CD4-positive, alpha-beta T cell treated with Interleukin-1 beta for 1 hour (primary cell): ENCODE measurements at places on chromosomes 7 and 10.

DNA sequence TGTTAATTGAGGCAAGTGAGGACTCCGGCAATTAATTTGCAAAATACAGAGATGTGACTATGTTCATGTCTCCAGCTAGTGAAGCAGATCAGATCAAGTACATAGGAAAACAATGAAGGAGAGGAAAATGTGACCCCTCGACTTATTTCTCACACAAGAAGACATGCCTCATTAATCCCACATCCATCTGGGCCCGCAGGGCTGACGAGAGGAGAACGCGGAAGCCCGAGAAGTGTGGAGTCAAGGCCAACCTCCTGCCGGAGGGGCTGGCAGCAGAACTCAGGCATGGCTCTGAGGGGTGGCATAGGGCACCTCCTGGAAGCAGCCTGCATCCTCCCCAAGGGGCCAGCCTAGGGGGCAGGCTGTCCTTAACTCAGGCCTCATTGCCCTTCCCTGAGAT is 54.4 kb downstream of the ZNF503 start:
- no peak for DNase-seq

GRCh38 chr7:92634924-92635519 is 44.8 kb upstream of the FAM133B start:
- DNase-seq = peak; percentile 34

DNA sequence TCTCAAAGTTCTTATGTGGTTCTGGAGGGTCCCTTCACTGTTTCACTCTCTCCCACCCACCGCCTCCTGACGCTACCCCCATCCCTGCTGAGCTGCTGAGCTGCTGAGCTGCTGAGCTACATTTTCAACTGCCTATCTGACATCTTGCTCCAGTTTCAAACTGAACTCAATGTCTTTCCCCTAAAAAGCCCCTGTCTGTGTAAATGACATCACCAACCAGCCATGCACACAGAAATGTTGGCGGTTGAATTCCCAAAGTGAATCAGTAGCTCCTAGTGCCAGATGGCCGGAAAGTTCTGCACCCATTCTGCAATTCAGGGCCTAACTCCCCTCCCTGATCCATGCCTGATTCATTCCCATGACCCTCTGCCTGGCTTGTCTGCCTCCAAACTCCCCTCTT is 71.2 kb downstream of the WNT2 start:
- DNase-seq = no peak

DNA sequence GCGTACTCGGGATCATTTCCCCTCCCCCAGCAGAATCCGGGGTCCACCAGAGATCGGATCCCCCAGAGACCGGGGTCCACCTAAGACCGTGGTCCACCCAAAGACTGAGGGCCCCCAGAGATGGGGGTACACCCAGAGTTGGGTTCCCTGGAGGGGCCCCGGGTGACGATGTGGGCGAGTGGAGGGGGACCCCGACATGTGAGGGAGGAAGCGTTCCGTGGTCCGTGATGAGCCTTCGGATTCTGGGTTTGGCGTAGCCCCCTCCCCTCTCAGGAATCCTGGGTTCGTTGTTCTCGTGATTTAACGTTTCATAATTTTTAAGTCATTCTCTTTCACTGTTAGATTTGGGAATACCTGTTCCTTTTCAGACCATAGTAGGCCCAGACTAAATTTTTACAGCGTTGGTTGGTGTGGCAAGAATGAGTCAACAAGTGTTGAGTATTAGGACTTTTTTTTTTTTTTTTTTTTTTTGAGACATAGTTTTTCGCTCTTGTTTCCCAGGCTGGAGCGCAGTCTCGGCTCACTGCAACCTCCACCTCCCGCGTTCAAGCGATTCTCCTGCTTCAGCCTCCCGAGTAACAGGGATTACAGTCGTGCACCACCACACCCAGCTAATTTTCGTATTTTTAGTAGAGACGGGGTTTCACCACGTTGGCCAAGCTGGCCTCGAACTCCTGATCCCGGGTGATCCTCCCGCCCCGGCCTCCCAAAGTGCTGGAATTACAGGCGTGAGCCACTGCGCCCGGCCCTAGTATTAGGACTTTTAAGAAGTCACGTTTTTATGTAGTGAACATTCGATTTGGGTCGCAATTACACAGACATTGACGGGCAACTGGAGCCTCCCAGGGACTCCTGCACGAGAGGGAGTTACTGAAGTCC is 672 bp downstream of the GTPBP4 start:
- DNase-seq = no peak

GRCh38 chr7:7595451-7595850 is 28.8 kb downstream of the MIOS start:
- DNase-seq = no peak

- DNase-seq = no peak
Measured at GRCh38 chr10:73925539-73925938, 14.6 kb downstream of the PLAU start.

- no peak for DNase-seq
Measured at GRCh38 chr7:25951414-25952260, 200.4 kb upstream of the NFE2L3 start.

GRCh38 chr7:91405092-91405788 is 141.0 kb downstream of the FZD1 start:
- no peak for DNase-seq

DNA sequence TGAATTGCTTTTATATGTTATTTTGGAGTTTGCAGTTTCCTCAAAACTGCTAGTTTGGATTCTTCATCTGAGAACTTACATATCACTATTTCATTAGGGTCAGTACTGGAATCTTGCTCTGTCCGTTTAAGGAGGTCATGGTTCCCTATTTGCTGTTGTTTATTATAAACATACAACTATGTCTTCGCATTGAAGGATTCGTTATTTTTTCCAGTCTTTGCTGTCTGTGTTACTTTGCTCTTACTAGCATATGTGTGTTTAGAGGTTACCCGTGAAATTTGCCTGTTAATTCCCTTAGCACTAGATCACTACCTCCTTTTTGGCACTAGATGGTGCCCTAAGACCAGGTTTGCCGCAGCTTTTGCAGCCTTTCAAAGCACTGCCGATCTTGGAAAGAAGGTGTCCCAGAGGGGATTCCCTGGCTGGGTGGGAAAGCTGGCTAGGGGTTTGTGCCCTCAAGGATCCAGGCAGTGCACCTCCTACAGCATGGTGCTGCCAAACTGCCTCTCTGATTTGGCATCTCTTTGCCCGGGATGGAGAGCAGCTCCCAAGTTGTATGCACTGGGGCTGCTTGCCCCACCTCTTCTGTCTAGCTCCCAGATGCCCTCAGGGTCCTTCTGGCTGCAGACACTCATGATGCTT is 103.1 kb upstream of the APBB1IP start:
- peak; percentile 77 for DNase-seq

DNA sequence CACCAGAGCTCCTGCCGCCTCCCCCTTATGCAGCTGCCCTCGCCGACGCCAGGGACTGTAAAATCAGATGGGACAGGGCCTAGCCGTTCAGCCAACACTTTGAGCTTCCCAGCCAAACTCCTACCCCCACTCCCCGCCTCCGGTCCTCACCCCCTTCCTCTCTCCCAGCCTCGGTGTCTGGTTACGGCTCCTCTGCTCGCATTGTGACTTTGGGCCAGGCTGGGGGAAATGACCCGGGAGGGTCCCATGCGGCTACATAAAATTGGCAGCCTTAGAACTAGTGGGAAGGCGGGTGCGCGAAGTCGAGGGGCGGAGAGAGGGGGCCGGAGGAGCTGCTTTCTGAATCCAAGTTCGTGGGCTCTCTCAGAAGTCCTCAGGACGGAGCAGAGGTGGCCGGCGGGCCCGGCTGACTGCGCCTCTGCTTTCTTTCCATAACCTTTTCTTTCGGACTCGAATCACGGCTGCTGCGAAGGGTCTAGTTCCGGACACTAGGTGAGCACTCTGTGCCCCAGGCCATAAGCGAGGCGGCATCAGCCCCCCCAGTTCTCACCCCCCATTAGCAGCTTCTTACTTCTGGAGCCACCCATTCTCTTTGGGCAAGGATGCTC is at the start of gene KAZALD1:
Gene KAZALD1, plus strand, starts transcription at position 366 of the 608 bp plus-strand sequence. CDS start 604 bp downstream, outside the sequence.
- no peak for DNase-seq

- DNase-seq = no peak
Measured at GRCh38 chr10:111646021-111646420, 537.5 kb downstream of the GPAM start.

DNA sequence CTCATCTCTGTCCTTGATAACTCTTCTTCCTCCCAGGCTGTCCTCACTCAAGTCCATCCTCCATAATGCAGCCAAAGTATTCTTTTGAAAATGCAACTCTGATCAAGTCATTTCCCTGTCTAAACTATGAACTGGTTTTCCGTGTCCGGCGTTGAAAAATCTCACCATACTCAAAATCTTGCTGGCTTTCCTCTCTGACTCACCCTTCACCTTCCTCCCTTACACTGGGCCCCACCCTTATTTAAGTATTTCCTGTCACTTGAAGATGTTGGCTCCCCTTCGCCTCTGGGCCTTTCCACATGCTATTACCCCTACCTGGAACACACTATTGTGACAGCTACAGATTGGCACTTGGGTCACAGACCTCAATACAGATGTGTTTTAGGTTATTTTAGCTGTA is 515.6 kb downstream of the INHBA start:
- no peak for DNase-seq

GRCh38 chr7:64907641-64908326 is 4.7 kb downstream of the ZNF273 start:
- DNase-seq = no peak

- no peak for DNase-seq
Measured at GRCh38 chr7:140238778-140239652, 62.2 kb upstream of the KDM7A start.

DNA sequence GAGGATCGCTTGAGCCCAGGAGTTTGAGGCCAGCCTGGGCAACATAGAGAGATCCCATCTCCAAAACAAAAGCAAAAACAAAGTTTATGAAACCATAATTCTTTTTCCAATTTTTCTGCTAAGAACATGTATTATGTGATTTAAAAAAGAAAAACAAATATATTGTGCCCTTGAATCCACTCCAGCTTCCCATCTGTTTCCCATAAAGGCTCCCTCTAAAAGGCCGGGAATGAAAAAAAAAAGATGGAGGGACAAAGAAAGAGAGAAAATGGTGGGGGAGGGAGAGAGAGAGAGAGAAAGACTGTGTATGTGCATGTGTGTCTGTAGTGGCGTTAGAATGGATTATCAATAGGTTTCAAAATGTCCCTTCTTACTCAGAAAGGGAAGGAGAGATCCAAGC is 20.5 kb upstream of the GSDME start:
- no peak for DNase-seq

DNA sequence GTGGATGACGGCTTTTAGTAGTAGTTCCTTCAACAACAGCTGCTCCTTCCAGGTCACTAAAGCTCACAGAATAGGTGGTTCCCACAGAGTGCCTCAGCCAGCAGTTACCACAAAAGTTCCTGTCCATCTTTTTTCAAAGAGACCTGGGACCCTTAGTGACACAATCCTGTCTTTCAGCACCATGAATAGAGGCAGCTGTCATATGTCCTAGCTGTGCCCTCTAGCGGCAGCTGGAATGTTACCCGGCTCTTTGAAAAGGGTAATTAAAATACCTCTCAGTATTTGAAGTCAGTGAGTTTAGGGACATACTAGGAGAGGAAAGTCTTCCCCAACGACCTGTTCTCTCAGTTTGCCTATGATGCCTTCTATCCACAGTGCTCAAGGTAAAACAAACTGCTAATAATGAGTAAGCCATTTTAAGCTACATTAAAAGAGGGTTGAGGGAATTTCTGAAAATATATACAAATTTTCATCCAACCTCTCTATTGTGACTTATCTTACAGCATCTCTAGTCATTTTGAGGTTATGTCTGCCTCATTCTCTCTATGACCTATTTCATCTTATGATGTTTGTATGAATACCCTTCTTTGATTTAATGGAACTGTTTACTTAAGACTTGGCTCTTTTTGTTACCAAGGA is 290.8 kb downstream of the NXPH1 start:
- no peak for DNase-seq

- DNase-seq = no peak
Measured at GRCh38 chr7:1388021-1388702, 71.1 kb downstream of the MICALL2 start.

- no peak for DNase-seq
Measured at GRCh38 chr10:91880310-91880709, 29.0 kb downstream of the FGFBP3 start.
